Stimulated activated CD4-positive, alpha-beta T cell treated with anti-CD3 and anti-CD28 coated beads, TNF-alpha, amount 100 ng/mL, for 1 hour (primary cell): ENCODE measurements at places on chromosomes 5 and 9.

DNA sequence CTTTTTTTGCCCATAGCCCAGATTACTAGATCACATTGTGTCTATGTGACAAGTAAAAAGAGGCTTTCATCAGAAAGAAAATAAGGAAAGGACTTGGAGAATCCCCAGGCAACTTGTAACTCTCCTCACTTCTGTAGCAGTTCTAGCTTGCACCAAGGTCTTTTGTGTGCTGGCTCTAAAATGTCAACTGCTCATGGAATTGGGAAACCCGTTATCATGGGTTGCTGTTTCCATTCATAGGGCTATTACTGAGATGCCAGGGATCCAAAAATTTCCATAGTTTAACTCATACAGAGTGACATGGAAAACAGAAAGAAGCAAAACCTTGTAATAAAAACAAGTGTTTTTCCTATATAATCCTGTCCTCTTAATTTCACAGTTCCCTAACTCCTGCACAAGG lies 123.9 kb upstream of the FBXL7 start:
- DNase-seq: no peak

DNA sequence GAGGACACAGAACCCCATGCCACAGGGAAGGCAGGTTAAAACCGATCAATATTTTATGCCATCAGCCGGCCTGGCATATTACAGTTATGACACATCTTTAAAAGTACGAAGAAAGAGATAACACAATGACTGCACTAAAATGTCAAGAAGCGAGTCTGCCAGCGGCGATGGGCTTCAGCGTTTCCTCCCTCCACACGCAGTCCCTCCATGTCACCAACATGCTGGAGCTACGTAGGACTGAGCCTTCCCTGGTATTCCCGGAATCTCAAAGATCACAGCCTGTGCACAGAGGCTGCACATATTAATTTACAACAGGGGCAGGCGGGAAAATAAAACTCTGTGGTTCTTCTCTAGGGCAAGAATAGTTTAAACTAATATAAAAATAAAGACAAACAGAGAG lies 257.7 kb downstream of the IRX1 start:
- DNase-seq: no peak

DNA sequence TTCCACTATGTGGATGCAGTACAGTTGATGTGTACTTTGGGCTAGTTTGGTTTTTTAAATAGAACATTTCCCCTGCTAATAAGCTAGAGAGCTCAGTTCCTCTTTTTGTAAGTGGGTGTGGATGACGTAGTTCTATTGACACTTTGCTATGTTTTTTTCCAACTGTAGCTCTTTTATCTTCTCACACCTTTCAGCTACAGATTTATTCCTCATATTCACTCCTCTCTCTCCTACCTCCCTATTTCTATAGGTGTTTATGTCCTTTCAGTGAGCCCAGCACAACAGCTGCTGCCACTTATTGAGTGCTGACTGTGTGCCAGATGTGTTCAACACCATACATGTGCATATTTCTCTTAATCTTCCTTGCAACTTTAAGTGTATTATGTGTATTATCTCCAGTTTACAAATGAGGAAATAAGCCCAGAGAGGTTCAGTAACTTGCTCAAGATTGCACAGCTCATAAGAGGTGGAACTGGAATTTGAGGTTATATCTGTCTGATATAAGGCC lies 215.7 kb downstream of the SEMA6A start:
- no peak for DNase-seq

DNA sequence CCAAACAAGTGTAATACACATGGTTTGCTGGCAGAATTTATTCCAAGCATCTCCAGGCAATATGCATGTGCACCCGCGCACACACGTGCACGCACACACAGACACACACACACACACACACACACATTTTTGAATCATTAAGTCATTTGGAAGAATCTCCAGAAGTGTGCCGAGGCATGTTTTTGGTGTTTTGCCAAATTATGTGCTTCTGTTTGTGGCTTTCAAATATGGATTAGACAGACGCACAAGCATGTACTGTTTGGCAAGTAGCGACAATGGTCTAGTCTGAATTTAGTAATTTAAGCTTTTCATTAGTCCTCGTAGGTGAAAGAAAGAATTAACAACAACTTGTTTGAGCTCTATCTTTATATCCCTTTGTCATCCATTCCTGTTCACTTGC lies 36.7 kb downstream of the NFIB start:
- DNase-seq: no peak

GRCh38 chr5:141958113-141958512 lies at the start of gene PCDH12:
Gene PCDH12, minus strand, starts transcription at chr5:141958202. Its CDS starts 351 bp downstream, at chr5:141957851.
- no peak for DNase-seq

DNA sequence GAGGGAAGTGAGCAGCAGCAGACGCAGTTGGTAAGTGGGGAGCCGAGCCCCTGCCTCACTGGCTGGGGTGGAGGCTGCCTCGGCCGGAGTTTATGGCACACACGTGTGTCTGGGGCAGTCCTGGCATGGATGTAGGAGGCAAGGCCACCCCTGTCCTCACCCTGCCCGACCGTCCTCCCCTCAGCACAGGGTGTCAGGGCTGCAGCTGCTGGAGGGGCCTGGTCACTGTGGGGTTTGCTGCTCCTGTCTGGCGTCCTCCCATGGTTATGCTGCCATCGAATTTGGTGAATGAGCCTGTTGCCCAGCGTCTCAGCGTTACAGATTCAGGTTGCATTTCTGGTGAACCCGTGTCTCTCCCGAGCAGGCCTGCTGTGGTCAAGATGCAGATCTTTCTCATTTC lies 32.4 kb downstream of the CEP72 start:
- no peak for DNase-seq

DNA sequence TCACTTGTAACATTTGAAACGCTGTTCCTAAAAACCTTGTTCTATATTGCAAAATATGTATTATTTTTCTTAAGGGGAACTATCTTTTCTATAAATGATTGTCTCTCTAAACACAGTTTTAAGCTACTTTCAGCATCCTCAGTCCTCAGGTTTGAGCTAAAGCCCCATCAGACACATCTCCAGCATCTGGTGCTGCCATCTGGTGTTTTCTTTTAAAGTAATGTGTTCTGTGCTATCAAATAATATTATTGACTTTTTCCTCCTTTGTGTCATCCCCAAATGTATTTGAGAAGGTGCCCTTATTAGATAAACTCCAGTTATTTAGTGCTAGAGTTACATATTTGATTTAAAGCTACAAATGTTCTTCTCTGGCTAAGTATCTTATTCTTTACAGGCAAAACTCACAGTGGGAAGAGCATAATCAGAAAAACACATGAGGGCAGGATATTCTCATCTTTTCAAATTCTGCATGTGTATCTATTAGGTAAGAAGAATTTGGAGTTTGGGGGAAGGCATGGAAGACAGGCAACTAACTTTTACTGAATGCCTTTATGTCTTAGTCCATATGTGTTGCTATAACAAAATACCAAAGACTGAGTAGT lies 27.5 kb downstream of the ZNF474 start:
- DNase-seq: no peak

DNA sequence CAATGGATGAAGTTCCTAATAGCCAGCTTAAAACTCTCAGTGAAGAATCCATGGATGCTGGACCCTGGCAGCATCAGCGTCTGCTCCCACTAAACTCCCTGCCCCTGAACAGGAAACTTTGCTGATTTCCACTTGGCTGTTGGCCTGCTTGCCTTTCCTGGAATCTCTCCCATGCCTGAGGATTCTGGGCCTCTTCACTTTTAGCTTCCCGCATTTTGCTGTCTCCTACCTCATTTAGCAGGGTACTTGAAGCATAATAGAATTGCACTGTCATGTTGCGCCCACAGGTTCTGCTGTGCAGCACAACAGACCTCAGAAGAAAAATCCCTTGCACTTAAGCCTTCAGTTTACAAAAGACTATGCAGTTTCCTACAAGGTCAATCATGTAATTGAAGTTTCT lies 127.6 kb downstream of the DROSHA start:
- no peak for DNase-seq

DNA sequence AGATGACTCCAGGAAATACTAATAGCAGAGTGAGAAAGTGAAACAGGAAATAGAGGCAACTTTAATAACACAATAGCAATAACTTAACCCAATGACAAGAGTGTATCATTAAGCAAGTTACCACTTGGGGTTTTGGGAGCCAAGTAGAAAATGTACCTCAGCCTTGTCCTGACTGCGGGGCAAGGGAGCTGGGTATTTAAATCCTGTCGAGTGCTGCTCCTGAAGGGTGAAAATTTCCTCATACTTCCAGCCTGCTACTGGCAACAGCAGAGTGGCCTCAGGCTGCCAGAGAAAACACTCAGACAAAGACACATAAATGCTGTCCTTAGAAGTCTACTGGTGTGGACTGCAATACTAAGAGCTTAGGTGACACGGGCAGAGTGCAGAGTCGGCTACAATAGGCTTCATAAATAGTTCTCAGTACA lies 112.5 kb upstream of the EMB start:
- DNase-seq: no peak

DNA sequence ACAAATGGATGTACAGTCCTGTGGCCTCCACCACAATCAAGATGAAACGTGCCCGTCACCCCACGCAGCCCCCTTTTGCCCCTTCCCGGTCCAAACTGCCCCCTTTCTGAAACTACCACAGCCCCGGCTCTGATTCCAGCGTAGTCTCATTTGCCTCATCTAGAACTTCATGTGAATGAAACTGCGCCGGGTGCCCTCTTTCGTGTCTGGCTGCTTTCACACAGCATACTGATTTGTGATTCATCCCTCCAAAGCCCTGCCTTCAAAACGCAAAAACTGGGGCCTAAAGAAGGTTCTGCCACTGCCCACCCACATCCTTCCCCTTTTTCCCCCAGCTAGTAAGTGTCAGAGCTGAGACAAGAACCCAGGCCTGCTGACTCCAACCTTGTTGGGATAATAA lies 31.5 kb upstream of the NCS1 start:
- DNase-seq: no peak

- no peak for DNase-seq
Observed at GRCh38 chr5:120083851-120084542, 380.1 kb upstream of the PRR16 start.

DNA sequence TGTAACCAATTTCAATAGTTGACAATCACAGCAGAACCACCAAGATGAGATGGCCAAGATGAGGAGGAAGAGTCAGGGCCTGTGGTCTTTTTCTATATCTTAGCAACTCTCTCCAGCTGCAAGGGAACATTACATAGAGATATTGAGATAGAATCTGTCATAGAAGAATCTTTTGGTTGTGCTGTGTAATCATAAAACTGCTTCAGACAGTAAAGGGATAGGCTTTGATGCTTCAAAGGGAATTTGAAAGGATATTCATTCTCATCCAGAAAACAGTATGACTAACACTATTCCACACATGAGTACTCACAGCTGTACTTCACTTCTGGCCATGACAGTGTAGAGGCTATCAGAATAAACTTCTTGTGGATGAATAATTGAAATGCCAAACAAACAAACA lies 145.9 kb downstream of the YIPF5 start:
- DNase-seq: no peak

DNA sequence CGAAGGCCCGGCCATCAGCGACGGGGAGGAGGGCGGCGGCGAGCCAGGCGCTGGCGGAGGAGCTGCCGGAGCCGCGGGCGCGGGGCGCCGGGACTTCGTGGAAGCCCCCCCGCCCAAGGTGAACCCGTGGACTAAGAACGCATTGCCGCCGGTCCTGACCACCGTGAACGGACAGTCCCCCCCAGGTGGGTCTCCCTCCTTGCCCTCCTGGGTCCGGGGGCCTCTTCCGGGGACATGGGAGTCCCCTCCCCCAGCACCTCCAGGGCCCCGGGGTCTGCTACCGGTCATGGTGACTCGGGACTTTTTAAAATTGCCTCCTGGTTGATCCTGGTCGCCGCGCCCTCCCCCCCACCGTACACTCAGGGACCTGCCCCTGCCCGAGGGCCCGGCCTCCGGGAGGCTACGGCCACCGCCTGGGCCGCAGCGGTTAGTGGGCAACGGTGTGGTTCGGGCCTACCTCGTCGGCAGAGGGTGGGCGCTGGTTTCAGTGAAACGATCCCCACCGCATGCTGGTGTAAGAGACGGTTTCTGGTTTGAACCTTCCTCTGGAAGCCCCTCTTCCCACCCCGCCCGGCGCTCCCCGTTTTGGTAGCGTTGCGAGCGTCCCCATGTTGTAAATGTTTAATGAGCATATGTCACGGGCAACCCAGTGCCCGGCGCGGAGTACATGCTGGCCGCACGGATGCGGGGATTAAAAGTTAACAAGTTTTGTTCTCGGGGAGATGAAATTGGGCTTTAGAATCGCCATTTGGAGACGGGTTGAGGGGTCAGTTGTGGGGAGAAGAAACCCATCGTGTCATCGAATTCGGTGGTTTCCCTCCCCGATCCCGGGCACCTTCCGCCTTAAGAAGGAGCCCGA lies 1.1 kb downstream of the LARP1 start:
- peak; percentile 37 for DNase-seq

DNA sequence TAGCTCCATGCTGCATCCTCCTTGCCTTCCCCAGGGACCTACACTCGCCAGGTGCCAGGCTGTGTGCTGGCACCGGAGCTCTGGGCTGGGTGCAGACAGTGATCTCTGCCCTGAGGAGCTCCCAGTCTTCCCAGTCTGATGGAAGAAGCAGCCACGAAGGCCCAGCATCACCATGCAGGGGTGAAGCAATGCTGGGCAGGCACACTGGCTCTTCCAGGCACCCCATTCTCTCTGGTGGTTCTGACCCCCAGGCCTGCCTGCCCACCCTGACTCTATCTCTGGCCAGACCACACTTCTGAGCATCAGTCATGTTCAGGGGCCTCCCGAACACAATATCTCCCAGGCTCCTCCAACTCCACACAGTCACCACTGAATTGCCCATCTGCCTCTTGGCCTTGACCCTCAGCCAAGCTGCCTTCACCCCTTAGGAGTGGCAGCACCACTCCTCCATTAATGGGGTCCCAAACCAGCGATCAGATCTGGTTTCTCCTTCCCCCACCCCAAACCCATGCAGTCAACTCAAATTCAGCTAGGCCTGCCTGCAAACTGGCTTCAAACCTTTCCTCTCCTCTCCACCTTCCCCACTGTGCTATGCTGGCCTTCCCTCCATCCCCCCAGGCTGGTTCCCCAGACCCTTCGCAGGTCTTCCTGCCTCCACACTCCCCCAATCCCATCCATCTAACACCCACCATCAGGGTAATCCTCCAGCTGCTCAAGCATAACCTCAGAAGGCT lies 102.7 kb upstream of the MVB12B start:
- no peak for DNase-seq
